ENCODE measurements at places on chromosomes 12 and 14.

DNA sequence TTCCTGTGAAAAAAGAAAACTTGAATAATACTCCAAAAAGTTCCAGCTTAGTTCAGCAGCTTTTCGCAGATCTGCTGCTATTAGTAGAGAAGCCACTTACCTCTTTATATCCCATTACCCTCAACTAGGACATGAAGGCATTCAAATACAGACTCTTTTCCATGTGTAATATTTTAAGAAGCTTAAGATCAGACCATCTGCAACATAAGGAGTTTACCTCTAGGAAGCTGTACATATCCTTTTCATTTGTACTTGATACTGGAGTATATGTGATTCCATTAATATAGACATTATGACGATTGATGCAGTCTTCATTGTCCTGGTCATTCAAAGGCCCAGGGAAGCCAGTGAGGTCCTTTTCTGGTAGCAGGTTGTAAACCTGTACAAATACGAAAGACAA lies 20.4 kb downstream of the A2M start:
- DNase-seq = no peak

DNA sequence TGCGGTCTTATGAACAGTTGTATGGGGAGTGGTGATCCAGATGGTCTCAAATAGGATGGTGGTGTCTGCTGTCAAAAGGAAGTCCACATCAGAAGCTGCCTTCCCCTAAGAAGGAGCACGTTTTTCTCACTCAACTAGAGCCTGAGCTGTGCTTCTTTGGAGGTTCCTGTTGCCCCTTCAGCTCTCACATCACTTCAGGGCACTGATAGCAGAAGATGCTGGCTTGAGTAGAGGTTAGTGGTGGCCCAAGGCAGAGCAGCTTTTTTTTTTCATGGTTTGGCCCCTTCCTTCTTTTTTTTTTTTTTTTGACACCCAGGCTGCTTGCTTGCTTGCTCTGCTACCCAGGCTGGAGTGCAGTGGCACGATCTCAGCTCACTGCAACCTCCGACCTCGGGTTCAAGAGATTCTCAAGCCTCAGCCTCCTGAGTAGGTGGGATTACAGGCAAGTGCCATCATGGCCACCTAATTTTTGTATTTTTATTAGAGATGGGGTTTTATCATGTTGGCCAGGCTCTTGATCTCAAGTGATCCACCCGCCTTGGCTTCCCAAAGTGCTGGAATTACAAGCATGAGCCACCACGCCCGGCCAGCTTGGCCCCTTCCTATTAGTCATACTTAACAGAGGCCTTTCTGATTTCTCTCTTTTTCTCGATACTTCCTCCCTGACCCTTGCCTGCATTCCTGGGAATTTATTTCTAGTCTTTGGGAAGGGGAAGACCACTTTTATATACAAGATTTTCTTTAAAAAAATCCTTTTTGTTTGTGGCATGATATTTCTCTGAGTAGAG lies 31.6 kb downstream of the KLRD1 start:
- peak; percentile 47 for DNase-seq

DNA sequence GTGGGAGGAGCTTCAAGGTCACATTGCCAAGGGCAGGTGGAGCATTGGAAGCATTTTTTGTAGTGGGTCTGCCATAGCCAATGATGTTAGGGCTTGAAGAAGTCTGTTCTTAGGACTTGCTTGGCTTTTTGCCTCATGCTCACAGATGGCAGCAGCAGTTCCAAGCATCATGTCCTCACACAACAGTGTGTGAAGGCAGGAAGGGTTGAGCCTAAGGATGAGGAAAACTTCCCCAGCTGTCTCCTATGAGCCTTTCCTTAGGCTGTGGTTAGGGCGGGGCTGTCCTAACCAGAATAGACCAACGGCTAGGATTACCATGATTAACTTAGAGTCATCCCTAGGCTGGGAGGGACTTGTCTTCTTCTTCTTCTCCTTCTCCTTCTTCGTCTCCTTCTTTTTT lies 76.2 kb upstream of the KCNA1 start:
- no peak for DNase-seq

DNA sequence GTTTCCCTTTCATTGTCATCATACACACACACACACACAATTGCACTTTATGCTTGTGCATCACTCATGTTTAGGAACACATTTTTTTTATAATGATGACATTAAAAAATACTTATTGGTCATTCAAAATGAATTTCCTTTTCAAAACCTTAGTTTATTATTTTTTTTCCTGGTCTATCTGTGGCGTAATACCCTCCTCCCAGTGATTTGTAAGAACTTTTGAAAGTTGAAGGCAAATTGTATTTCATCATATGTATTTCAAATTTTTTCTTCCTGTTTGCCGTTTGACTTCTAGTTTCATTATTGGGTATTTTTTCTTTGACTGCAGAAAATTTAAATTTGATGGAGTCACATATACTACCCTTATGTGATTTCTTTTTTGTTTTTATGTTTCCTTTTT lies 2.5 kb upstream of the LRRK2 start:
- no peak for DNase-seq

- DNase-seq = peak; percentile 86
These were observed 31.4 kb downstream of the CFAP251 start for GRCh38 chr12:121949648-121950397.

DNA sequence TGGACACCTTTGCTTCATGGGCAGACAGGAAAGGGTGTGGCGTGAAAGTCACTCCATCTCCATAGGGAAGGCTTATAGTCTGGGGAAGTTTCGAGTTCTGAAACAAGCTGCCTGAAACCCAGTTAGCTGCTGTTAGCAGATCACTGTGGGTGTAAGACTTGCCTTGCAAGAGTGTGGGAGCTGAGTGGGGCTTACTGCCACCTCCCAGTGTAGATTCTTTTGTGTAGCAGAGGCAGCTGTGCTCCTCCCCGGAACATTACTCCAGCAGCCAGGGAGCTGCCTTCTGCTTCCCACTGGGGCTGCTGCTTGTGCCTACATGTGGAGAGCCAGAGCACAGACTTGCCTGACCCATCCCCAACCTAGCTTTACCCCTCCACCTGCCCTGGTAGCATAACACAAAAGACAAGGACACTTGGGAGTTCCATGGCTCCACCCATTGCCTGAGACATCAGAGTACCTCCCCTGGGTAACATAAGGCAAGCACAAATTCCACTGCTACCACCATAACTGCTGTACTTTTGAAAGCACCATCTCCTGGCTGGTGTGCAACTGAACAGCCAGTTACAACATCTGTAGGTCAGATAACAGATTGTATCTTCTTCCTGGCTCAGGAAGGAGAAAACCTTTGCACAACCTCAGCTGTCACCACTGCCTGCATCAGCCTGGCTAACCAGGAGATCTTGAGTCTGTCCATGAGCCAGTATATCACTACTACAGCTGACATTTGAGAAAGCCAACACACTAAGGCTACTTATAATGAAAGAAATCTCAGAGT lies 69.5 kb downstream of the ADAMTS20 start:
- no peak for DNase-seq

GRCh38 chr12:53976823-53977595 lies 2.3 kb upstream of the HOTAIR start:
- DNase-seq = no peak

DNA sequence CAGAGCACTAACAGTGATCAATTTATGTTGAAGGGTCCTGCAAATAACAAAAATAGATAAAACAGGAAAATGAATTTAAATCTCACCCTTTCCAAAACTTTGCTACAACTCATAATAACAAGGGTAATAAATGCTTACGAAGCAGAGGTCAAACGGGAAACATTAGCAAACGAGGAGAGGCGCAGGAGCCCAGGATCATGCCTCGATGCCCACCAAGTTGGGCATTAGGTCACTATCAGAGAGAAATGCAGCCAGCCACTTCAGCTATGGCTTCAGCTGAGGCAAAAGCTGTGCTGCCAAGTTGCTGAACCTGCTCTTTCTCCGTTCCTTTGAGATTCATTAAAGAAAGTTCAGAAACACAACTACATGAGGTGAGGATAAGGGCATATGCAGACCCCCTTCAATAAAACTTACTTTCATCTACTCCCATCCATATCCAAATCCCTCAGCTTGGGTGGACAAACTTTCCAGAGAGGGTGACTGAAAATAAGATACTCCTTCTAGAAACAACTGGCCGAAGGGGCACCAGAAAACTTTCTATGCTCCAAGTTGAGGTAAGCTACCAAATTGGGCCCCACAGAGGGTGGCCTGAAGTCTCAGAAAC lies 7.9 kb downstream of the NKX2-1 start:
- DNase-seq = no peak

DNA sequence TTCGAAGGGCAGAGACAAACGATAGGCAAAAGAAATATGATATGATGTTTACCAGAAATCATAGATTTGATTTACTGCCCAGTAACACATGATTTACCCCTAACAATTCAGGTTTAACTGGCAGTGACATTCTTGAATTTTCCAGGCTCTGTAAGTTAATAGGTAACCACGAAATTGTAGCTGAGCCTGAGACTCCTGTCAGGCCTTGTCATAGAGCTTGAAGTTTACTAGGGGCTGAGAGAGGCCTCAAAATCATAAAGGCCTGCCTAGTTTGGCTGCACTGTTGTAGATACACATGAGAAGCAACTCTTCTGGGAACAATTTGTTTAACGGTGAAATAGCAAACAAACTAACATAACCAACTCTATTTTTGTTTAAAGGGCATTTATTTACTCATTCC lies 3.3 kb downstream of the ERP27 start:
- DNase-seq = no peak

- DNase-seq = no peak
These were observed 17.4 kb downstream of the CEP170B start for GRCh38 chr14:104882325-104882973.

DNA sequence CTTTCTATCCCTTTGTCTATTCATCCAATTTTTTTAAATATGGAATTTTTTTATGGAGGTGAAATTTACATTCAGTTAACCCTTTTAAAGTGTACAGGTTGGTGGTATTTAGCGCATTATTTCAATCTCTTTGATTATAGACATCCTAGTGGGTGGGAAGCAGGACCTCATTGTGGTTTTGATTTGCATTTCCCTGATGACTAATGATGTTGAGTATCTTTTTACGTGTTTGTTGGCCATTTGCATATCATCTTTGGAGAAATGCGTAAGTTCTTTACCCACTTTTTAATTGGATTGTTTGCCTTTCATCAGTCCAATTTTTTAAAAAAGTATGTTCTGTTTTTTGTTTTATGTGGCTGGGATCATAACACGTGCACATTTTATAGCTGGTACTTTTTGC lies 20.8 kb downstream of the PAPLN start:
- no peak for DNase-seq

DNA sequence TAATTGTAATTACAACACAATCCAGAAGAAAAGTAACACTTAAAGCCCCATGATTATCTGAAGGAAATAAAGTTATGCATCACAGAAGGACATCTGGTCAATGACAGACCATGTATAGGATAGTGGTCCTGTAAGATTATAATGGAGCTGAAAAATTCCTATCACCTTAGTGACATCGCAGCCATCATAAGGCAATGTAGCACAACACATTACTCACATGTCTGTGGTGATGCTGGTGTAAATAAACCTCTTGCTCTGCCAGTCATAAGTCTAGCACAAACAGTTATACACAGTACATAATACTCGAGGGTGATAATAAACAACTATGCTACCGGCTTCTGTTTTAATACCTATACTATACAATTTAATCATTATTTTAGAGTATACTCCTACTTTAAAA lies 11.2 kb downstream of the ATG2B start:
- DNase-seq = peak; percentile 24

DNA sequence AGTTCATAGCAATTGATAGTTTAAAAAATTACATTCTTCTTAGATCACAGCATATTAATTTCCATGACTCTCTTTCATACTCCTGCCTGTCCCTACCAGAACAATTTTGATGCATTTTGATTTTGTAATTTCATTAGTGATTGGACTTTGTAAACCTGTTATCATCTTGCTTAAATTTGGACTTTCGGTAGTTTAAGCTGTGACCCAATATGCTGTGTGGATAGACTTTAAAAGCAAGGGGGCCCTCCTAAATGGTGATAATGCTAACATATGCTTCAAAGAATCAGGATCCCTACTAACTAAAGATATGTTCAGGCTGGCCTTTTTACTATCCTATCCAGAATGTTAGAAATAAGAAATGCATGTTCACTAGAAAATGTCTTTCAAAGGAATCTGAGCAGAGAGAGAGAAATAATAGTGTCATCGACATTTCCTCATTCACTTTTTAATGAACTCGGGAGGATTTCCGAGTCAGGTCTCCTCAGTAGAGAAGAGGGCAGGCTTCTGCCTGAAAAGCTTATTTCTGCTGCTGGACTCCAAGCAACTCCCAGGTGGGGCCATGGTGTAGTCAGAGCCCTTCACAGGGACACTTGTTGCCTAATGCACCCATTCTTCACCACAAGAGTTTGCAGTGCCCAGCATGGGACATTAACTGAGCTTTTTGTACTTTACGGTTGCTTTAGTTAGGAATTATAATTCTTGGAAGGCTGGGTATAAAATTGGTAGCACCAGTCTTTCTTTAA lies 16.7 kb downstream of the SLC38A4 start:
- DNase-seq = no peak

DNA sequence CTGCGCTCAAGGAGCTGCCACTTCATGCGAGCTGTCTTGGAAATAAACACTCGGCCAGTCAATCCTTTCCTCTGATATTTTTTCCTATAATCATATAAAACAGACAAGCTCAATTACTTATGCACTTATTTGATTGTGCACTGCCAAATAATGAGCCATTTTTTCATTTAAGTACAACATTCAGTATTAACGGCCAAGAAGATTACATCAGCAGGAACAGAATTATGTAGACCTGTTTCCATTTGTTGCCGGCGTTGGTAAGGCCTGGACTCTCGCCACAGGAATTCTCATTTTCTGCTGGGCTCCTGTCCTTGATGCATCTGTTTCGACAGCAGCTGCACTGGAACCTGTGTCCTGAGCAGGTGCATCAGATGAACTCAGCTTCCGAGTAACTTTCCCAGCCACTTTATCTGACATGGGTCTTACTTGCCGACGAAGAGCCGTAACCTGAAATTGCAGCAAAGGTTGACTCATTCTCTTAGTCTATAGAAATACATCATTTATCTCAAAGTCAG lies 110.2 kb downstream of the KIF21A start:
- no peak for DNase-seq

GRCh38 chr12:88435334-88436076 lies 144.8 kb downstream of the KITLG start:
- DNase-seq = no peak

GRCh38 chr14:92411941-92412340 lies 89.0 kb downstream of the SLC24A4 start:
- no peak for DNase-seq

- DNase-seq = no peak
These were observed 91.4 kb downstream of the NCOR2 start for GRCh38 chr12:124476011-124476400.

GRCh38 chr12:14153803-14154202 lies 172.4 kb upstream of the GRIN2B start:
- no peak for DNase-seq

DNA sequence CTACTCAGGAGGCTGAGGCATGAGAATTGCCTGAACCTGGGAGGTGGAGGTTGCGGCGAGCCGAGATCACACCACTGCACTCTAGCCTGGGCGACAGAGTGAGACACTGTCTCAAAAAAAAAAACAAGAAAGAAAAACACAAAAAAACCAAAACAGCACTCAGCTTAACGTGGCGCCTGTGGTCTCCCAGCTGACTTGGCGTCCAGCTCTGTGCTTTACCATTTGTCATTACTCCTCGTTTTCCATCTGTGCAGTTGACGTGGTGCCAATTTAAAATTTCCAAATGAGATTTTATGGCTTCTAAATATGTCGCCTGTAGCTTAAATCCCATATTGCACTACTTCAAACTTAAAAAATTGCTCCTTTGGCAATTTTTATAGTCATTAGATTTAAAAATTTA lies 2.0 kb downstream of the MGP start:
- no peak for DNase-seq

GRCh38 chr14:34201909-34202637 lies 251.2 kb upstream of the EGLN3 start:
- no peak for DNase-seq

Measured in SJSA1 (cell line).